Activated CD8-positive, alpha-beta T cell treated with anti-CD3 and anti-CD28 coated beads, Interleukin-2, amount 10 ng/mL, durations not matched to agents 7 days and 5 days (primary cell): ENCODE measurements at places on chromosomes 5 and 9.
A peak's percentile ranks its signal among the peaks of the same experiment; 100 is the strongest.

DNA sequence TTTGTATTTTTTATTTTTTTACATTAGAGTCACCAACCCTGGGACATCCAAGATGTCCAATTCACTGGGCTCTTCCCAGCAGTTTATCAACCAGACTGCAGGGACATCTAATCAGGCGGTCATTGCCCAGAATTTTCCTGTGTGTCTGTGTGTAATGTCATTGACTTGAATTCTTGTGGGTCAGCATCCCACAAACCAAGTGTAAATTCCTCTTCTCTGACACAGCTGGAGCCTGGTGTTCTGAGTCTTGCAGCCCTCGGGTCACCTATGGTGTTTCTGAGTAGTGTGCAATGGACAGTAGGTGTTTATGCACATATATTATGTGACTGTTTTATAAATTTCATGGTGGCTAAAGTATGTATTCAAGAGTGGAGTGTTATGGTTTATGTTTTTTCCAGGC lies 815.7 kb downstream of the SEMA5A start:
- H3K4me3 ChIP-seq: no peak overlapping the region
- no peak for DNase-seq
- H3K4me1 ChIP-seq: no peaks in the 10 kb centered on the region
- no peaks in the 10 kb centered on the region for H3K27me3 ChIP-seq
- H3K27ac ChIP-seq: no peak overlapping the region

DNA sequence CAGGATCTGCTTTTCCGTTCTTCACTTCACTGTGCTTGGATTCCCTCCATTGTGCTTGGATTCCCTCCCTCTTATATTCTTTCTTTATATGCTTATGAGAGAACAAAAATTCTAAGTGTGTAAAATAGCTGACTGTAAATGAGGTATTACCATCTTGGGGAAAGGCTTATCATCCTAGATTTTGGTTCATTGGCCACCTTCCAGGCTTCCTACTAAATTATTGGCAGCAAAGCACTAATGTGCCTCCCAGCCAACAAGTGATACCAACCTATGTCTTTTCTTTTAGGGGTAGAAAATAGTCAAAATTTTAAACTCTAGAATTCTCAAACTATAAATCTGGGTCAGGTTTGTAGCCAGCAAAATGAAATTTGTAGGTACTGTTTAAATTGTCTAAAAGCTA lies 52.7 kb downstream of the NDUFAF2 start:
- H3K36me3 ChIP-seq: peaks cover 5% of the 10 kb centered on the region
- H3K27me3 ChIP-seq: no peaks in the 10 kb centered on the region
- no peak overlapping the region for H3K27ac ChIP-seq

DNA sequence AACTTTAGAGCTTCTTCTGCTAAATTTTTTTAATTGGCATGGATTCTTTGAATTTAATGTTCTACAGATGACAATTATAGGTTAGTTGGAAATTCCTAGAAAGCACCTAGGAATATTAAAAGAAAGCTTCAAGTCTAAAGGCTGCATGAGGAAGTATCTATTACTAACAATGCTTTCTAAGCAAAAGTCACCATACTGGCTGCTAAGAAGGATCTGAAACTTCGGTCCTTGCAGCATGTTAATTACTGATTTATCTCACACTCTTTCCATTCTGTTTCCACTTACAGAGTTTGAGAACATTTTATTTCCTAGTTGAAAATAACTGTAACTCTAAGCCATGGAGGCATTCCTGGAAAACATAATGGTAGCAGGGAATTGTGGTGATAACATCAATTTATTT lies 8.4 kb downstream of the SEMA6A start:
- H3K4me3 ChIP-seq: no peak overlapping the region
- no peak overlapping the region for H3K27ac ChIP-seq
- H3K36me3 ChIP-seq: no peaks in the 10 kb centered on the region
- H3K4me1 ChIP-seq: no peaks in the 10 kb centered on the region
- DNase-seq: no peak

DNA sequence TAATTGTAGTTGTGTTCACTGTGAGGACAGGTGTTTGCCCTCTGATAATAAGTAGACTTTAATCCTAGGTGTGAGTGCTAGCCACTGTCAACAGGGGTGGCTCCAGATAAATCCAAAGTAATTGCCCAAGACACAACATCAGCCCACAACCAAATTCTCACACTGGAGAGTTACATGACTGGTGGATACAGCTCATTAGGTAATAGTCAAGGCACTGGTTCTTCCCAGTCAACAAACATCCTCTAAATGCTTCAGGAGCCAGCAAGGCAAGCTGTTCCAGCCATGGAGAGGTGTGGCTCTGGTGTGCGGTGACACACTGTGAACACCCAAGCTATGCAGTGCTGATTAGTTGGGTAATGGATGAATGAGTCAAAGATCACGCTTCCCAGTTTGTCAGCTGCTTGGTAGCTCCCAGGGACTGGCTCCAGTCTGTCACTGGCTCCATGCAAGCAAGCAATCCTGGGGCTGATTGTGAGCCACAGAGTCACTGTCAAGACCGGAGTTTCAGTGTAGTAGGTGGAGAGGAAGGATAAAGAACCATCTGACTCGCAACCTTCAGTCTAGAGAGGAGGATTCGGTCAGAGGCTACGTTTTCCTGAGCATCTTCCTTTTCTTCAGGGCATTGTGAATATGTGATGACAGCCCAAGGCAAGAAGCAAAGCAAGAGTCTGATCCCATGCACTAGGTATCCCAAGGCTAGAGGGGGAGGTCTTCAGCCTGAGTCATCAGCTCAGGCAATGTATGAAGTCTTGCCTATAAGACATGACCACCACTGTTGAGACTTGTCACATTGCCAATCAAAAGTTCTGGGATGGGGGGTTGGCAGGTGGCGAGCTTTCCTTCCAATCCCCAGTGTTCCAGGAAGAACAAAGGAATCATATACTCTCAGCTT lies 63.1 kb downstream of the UGCG start:
- DNase-seq: no peak
- H3K36me3 ChIP-seq: no peaks in the 10 kb centered on the region
- H3K4me1 ChIP-seq: peaks cover 19% of the 10 kb centered on the region
- H3K27ac ChIP-seq: no peak overlapping the region
- peaks cover 10% of the 10 kb centered on the region for H3K27me3 ChIP-seq

- DNase-seq: no peak
- H3K27ac ChIP-seq: peak overlapping the region; percentile 79
- no peaks in the 10 kb centered on the region for H3K27me3 ChIP-seq
- H3K4me1 ChIP-seq: peaks cover 39% of the 10 kb centered on the region
- peaks cover 28% of the 10 kb centered on the region for H3K36me3 ChIP-seq
- peak overlapping the region; percentile 94 for H3K4me3 ChIP-seq
These were observed 1.9 kb downstream of the PCBD2 start for GRCh38 chr5:134906811-134907210.

- no peak overlapping the region for H3K27ac ChIP-seq
- no peaks in the 10 kb centered on the region for H3K27me3 ChIP-seq
- no peaks in the 10 kb centered on the region for H3K4me1 ChIP-seq
These were observed 101.9 kb downstream of the NFIB start for GRCh38 chr9:14212077-14212476.

GRCh38 chr5:89034588-89034987 lies 151.6 kb upstream of the MEF2C start:
- no peak for DNase-seq
- H3K4me3 ChIP-seq: no peak overlapping the region
- no peaks in the 10 kb centered on the region for H3K36me3 ChIP-seq
- H3K27me3 ChIP-seq: no peaks in the 10 kb centered on the region

DNA sequence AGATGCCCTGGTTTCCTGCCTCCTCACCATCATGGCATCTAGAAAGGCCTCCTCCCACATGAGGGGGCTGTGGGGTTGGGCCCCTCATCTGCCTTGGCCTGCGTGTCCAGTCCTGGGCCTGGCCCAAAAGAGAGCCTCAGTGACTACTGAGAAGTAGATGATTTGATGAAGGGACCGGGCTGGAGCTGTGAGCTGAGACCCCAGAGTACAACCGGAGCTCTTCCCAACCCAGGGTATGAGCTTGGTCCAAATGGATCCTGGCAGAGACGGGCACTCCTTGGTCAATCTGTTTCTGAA lies 62.9 kb downstream of the FGF18 start:
- DNase-seq: no peak
- H3K27me3 ChIP-seq: peaks cover 6% of the 10 kb centered on the region
- peaks cover 13% of the 10 kb centered on the region for H3K4me1 ChIP-seq
- no peak overlapping the region for H3K27ac ChIP-seq

DNA sequence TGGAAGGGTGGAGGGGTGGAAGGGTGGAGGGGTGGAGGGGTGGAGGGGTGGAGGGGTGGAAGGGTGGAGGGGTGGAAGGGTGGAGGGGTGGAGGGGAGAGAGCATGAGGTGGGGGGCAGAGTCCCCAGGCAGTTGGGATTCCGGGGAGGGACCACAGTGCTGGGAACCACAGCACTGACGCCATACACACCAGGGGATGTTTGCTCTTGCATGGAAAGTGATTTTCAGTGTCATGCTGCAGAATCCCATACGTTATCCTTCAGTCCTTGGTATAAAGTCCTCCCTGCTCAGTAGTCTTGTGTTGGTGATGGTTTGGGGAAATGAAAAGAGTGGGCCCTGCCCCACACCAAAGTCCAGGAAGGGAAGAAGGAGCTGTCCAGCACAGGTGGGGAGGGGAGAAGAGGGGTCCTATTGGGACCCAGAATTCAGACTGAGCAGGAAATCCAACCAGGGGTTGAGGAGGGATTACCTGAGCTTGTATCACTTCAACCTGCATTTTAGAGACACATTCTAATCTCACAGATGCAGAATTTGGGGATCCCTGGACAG lies 5.5 kb upstream of the FIBCD1 start:
- H3K27ac ChIP-seq: no peak overlapping the region
- peaks cover 25% of the 10 kb centered on the region for H3K27me3 ChIP-seq
- no peaks in the 10 kb centered on the region for H3K36me3 ChIP-seq
- H3K4me1 ChIP-seq: peaks cover 8% of the 10 kb centered on the region

DNA sequence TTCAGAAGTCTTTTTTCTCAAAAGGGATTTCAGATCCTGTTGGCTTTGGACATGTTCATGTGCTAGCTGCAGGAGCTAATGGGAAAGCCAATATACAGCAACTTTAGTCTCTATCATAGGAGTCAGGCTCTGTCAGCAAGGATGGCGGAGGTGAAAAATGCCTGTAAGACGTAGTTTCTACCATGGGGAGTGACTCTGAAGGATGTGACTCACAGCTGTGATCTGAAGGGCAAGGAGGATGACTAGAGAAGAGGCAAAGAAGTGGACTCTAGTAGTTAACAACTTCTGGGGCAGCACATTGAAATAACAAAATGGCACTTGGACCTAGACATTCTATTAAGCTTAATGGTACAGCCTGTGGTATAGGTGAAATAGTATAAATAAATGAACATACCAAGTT lies 3.1 kb upstream of the NDUFS4 start:
- H3K27me3 ChIP-seq: peaks cover 27% of the 10 kb centered on the region
- no peak overlapping the region for H3K4me3 ChIP-seq
- DNase-seq: no peak
- H3K27ac ChIP-seq: no peak overlapping the region
- peaks cover 8% of the 10 kb centered on the region for H3K36me3 ChIP-seq

DNA sequence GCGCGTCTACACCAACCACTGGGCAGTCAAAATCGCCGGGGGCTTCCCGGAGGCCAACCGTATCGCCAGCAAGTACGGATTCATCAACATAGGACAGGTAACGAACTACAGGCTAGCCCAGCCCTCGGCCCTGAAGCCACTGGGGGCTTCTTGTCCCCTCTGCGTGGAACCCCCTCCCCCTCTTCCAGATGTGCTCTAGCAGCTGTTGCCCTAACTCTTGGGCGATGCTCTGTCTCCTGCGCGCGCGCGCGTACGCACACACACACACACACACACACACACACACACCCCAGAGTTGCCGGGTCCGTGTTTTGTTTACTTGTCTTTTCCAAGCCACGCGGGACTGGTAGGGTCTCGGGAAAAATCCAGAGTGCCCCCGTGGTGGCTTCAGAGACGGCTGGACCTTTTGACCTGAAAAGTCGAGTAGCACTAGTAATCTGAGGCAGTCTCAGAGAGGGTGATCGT lies 836 bp downstream of the PCSK5 start:
- DNase-seq: peak; percentile 53
- peaks cover 35% of the 10 kb centered on the region for H3K4me1 ChIP-seq
- no peaks in the 10 kb centered on the region for H3K36me3 ChIP-seq
- peak overlapping the region; percentile 88 for H3K4me3 ChIP-seq
- peak overlapping the region; percentile 57 for H3K27ac ChIP-seq

DNA sequence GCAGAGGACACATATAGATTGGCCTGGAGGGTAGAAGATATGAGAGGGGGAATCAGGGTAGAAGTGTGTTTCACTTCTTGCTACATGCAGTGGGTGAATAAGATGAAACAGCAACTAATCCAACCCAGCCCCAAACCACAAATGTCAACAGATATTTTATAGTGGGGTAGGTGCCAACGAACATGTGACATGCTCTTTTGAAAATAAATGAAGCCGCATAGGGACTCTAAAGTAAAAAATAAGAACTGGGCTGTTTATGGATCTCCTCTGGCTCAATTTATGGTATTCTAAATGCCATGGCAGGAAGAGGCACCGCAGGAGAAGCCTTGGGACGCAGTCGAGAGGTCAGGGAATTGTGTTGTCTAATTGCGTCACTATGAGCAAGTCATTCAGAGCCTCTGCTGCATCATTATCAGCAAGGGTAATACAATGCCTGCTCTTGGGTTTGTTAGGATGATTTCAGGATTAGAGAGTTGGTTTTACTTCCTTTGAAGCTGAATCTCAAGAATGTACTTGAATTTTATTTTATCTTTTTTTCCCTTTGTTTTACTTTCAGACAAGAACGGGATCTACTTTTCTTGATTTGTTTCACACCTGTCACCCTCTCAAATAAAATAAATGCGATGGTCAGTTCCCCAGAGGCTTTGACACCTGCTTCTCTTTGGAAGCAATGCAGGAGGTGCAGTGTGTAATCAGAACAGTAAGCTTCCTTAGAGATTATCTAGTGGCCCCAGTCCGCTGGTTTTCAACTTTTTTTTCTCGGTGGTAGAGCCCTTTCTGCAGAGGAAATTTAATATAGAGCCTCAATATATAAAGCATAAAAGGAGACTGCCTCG lies 375.6 kb upstream of the CLINT1 start:
- no peak for DNase-seq
- H3K36me3 ChIP-seq: no peaks in the 10 kb centered on the region
- H3K4me3 ChIP-seq: no peak overlapping the region
- no peaks in the 10 kb centered on the region for H3K27me3 ChIP-seq
- H3K27ac ChIP-seq: no peak overlapping the region
- H3K4me1 ChIP-seq: peaks cover 3% of the 10 kb centered on the region

DNA sequence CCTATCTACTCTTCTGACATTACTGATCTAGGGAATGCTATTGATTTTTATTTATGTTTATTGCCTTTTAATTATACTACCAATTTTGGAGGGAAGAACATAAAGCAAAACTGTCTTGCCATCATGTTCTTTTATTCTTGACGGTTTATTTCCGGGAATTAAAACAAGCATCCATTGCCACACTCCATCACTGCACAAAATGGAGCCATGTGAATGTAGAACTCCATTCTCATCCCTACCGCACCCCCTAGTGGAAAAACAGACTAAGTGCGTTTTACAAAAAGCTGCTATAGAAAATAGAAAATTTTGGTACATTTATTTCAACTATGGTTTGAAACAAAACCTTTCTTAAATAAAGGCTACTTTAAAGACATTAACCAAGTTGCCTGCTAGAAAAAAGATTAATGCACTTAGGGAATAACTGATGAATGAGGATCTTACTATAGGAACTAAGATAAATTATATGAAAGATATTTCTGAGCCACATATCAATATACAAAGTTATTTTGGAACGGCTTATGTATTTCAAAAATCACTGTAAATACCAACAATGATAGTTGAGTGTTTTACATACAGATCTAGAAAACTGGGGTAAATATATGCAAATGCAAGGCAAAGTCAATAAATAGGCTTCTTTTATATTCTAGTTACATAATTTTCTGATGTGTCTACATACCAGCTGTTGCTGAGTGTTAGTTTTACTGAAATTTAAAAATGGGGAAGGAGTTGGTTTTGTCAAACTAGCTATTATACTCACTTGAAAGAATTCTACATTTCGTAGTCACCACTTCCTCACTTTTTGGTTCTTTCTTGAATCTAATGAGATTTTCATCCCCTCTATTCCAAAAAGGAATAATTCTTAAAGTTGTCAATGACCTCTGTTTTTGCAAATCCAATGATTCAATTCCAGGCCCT lies 26.5 kb downstream of the OXCT1 start:
- H3K36me3 ChIP-seq: peaks cover 28% of the 10 kb centered on the region
- H3K4me3 ChIP-seq: no peak overlapping the region
- H3K27me3 ChIP-seq: no peaks in the 10 kb centered on the region
